Stimulated activated CD4-positive, alpha-beta T cell treated with anti-CD3 and anti-CD28 coated beads, Interleukin-12 subunit alpha, Interleukin-12 subunit beta, amount 100 ng/mL, for 24 hours (primary cell): ENCODE measurements at places on chromosomes 12 and 14.

DNA sequence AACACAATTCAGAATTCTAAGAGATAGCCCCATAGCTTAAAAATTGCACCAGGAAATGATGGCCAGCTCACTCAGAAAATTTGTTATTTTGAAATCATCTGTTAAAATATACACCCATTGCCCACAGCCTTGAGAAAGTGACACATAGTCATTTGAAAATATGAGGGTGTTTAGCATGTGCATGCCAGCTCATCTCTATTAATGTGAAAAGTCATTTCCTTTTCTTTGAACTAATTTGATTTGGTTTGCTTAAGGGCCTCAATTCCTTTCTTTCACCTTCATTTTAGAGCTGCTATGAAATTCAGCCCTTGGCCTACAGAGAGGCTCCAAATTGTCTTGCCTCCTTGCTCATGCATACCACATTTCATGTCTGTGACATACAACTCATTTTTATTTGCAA is 241.4 kb downstream of the PHLDA1 start:
- no peak for DNase-seq

- no peak for DNase-seq
Observed at GRCh38 chr12:96164951-96165811, 29.0 kb upstream of the ELK3 start.

- no peak for DNase-seq
Observed at GRCh38 chr12:645563-646071, 17.6 kb downstream of the NINJ2 start.

DNA sequence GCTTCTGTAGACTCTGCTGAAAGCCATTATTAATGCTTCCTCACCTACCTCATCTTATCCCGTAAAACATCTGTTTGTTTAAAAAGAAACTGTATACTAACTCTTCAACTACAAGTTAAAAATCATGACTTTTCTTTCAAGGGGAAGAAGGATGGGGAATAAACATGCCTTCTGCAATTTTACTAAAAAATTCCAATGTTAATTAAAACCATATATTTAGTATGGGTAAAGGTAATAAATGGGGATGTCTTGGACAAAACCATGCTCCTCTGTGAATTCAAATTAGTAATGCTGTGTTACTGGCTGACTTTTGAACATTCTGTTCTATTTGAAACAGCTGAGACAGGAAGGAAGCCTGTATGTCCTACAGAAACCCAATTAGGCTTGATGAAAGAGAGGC is 311.1 kb upstream of the DIO2 start:
- DNase-seq: no peak

DNA sequence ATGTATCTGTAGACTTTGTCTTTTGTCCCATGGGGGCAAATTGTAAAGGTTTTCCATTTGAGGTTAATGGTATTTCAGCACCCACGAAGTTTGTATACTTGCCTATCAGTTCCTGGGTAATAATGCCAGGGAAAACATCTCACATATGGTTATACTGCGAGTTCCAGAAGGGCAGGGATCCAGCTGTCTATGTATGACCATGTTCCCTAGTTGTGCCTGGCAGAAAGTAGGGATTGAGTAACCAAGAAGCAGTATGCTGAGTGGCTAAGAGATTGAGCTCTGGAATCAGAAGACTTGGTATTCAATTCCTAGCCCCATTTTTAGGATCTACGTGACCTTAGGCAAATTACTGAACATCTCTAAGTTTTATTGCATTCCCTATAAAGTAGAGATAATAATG is 173.2 kb upstream of the PWP1 start:
- DNase-seq: no peak

GRCh38 chr12:51415931-51416330 is 8.7 kb upstream of the SLC4A8 start:
- DNase-seq: no peak

DNA sequence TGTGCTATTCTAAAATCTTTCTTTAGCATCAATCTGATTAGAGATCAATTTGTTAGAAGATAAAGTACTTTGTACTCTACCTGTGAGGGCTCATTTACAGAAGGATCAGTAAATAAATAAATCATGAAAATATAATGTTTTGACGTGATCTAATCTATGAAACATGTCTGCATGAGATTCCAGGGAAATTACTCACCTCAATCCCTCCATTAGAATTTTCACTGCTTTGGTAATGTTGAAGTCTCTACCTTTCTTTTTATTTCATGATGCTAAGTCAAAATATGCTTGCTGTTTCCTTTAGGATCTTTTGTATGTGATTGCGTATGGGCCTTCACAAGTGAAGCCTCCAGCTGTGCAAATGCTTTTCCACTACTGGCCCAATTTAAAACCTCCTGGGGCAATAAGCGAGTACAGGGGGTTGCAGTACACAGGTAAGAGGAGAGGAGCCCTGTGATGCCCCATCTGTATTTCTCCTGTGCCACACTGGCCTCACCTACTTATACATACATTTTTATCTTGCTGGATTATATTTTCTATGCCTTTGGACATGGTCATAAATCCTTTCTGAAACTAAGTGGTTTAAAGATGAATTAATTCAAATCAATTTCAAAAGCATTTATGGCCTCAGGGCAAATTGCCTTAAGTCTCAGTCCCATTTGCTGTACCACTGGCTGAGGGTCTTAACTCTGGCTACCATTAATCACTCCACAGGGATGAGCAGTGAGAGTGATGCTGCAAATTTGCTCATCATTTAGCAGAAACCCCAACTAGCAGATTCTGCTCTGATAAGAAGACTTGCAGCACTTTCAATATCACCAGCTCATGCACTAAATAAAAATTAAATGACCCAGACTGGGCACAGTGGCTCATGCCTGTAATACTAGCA is 66.4 kb downstream of the UNC79 start:
- DNase-seq: no peak

DNA sequence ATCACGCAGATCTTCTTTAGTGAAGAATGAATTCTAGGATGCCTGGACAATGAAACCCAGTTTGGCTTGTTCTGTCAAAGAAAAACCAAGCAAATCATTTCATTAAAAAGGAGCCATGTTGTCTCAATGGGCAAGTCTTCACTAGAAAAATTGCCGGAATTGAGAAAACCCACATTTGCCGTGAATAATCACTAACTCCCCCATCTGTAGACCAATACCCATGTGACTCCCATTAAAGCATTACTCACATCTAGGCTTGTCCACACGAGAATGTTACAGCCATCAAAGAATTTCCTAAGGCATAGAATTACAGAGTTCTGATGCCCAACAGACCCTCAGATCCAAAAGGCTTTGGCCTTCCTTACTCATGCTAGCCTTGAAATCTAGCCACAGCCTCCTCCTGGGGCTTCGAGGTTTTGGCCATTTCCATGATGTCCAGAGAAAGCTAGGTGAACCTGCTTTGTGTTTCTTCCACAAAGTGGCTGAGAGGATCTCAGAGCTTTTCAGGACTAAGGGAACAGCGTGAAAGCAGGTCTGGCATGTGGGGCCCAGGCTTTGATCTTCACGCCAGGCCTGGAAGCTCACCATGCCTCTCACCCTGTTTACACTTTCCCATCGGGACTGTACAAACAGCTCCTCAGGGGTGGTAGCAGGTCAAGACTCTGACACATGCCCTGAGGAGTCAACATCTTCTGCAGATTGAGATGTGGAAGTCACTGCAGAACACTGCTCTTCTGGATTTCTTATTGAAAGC is 12.1 kb downstream of the SLC7A8 start:
- no peak for DNase-seq

GRCh38 chr12:130945786-130946492 is 7.8 kb upstream of the ADGRD1 start:
- DNase-seq: no peak

- no peak for DNase-seq
Observed at GRCh38 chr12:77054851-77055250, 10.5 kb downstream of the E2F7 start.

- no peak for DNase-seq
Observed at GRCh38 chr12:130973906-130974305, 20.2 kb downstream of the ADGRD1 start.

- DNase-seq: no peak
Observed at GRCh38 chr12:53844994-53845844, 93.4 kb upstream of the HOXC13 start.
